ENCODE measurements at places on chromosomes 16 and 17.

- DNase-seq, result no peak
Observed at GRCh38 chr17:77687921-77688320, 270.6 kb upstream of the TNRC6C start.

GRCh38 chr16:54690710-54691109 lies 240.0 kb upstream of the IRX5 start:
- no peak for DNase-seq

GRCh38 chr16:411576-412265 lies 10.0 kb downstream of the DECR2 start:
- no peak for DNase-seq

DNA sequence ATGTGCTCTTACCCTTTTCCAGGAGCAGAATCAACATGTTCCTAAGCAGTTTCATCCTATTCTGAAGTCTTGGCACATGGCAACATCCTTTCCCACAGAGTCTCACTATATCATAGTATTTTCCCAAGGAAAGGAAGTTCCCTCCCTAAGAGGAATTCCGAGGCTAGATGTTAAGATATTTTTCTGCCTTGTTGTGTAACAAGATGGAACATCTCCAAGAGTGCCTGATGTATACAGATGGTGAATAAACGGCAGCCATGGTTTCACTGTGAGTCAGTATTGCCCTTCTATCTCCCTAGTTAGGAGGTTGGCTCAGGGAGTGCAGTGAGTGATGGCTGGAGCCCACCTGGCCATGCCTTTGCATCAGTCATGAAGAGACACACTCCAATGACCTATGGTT lies 48.2 kb downstream of the SPACA3 start:
- no peak for DNase-seq

GRCh38 chr16:27243725-27244362 lies 24.7 kb downstream of the NSMCE1 start:
- DNase-seq, result no peak

DNA sequence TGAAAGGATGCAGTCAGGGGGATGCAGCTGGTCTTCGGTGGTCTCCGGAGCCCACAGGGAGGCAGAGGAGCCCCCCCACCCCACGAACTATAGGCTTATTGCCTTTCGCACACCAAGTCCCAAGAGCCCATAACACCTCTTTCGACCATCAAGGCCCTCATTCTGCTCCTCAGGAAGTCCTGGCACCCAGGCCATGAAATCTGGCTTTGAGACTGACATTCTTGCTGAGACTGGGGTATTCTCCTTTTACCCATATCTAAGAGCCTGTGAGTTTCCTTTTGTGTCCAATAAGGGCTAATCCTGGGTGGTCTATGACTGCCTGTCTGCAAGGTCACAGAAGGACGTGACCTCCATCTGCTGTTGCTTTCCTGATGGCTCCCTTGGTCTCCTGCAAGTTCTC lies 6.4 kb upstream of the ARL4D start:
- DNase-seq, result no peak

DNA sequence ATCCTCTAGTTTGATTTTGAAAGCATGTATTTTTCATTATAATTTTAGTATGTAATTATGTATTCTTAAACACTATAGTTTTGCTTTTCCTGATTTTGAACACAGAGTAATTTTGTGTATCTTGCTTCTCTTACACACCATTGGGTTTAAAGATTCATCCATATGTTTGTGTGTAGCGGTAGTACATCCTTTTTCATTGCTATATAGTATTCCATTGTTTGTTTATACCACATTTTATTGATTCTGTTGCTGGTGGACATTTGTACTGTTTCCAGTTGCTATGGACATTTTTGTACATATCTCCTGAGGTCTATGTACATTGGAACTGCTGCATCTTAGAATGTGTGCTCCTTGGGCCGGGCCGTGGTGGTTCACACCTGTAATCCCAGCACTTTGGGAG lies 20.5 kb upstream of the LASP1NB start:
- DNase-seq, result no peak

- no peak for DNase-seq
Observed at GRCh38 chr17:19619705-19620325, 28.7 kb upstream of the ALDH3A2 start.

GRCh38 chr16:6751191-6751590 lies 581.5 kb upstream of the RBFOX1 start:
- no peak for DNase-seq

- no peak for DNase-seq
Observed at GRCh38 chr16:63461248-63461841, 1425.1 kb upstream of the CDH8 start.

DNA sequence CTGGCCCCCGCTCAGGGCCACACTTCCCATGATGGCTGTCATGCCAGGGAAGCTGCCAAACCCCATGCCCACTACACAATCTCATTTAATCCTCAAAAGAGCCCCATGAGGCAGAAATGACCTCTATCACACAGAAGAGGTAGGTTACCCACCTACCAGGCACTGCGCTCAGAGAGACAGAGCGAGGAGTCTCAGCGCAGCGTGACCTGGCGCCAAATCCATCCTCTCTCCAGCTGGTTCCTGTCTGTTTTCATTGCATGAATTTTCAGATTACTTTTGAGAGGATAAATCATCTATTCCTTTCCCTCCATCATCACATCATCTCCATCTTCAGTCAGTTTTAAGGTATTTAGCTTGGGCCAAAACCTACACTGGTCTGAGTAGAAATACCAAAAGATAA lies 101.5 kb upstream of the DNAH17 start:
- no peak for DNase-seq
